GM10248 (cell line): ENCODE measurements at places on chromosomes 3 and 15.

DNA sequence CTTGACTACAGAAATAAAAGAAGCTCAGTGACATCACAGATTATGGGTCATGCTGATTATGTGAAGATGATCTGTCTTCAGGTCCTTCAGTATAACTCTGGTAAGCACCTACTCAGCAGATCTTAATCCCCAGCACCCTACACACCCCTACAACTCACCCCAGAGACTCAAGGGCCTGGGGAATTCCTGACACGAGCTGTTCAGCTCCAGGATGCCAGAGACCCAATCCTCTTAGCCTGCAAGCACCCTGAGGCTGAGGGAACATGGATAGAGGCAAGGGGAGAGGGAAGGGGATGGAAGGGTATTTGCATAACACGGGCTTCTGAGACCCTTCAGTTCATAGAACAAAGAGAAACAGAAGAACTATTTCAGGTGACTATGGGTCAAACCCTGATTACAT, 13.0 kb downstream of the GLB1 start:
- DNase-seq: no peak

GRCh38 chr3:81468391-81468790, 293.1 kb downstream of the GBE1 start:
- no peak for DNase-seq

DNA sequence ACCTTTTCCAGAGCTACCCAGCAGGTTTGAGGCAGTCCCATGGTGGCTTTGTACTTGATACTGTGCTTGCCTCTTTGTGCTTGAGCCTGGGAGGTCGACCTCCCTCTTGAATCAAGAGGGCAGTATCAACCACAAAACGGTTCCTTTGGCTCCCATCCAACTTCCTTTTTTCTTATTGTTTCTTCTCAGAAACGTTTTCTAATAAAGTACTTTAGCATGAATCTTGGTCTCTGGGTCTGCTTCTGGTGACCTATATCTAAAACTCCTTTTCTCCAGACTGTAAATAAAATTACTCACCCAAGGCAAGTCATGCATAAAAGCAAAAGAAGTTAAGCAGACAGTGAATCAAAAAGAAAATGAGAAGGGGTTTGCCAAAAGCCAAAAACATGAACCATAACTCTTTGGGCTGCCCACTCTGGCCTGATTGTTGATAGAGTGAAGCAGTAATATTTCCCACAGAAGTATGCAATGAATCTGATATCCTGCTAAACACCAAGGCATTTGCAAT, 112.2 kb upstream of the SLC4A7 start:
- DNase-seq: no peak

DNA sequence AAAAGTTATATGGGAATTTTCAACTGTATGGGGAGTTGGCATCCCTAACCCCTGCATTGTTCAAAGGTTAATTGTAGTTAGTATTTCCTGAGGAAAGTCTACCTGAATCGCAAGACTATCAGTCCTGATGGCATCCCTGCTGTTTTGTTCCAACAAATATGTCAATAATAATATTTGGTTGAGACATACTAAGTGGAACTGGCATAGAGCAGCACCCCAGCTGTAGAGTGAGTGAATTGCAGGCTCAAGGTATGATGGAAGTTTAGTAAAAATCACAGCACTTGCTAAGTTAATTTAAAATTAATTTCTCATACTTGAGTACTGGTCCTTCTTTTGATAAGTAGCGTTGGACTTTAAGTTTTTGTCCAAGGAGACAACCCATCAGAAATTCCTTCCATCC, 18.0 kb upstream of the COMMD2 start:
- no peak for DNase-seq

GRCh38 chr15:65346856-65347598, 30.8 kb downstream of the IGDCC3 start:
- no peak for DNase-seq

DNA sequence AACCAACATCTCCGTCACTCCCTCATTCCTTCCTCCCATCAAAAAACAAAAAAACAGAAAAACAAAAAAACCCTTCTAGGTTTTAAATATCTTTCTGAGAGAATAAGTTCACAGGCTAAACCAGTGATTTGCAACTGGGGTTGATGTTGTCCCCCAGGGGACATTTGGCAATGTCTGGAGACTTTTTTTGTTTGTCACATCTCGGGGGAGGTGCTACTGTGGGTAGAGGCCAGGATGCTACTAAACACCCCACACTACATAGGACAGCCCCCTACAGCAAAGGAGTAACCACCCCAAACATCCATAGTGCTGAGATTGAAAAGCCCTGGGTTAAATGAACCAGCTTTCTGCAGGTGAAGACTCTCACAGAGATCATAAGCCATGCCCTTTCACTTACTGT, 17.0 kb upstream of the PROK2 start:
- no peak for DNase-seq

DNA sequence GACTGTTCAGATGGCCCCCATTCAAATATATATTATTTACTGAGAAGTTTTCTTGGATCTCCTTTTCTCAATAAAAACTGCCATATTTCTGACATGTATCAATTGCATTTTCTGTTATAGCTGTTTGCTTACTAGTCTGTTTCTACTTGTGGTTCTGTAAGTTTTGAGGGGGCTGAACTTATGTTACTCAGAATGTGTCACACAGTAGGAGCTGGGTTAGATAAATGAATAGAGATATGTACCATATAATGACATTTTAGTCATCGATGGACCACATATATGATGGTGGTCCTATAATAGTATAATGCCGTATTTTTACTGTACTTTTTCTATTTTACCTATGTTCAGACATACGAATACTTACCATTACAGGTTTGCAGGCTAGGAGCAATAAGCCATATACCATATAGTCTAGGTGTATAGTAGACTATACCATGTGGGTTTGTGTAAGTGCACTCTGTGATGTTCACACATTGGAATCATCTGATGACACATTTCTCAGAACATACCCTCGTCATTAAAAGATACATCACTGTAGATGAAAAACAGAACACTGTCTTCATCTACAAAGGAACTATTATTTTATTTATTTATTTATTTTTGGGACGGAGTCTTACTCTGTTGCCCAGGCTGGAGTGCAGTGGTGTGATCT, 22.3 kb downstream of the PPP4R2 start:
- no peak for DNase-seq

DNA sequence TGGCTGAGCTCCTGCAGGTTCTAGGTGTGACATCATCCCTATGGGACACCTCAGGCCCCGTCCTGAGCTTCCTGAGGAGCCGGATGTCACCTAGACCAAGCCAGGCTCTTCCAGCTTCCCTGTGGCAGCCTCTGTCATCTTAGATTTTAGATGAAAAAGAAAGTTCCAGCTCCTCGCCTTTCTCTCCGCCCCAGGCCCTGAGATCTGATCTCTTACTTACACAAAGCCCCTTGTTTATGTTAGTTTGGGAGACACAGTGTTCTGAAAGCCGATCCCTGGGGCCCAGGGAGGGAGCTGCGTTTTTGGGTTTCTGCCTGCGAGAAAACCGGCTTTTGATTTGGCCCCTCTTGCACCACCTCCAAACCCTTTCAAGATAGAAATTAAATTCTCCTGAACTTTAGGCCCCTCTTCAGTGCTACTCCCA, 40.2 kb upstream of the FAM107A start:
- DNase-seq: no peak

DNA sequence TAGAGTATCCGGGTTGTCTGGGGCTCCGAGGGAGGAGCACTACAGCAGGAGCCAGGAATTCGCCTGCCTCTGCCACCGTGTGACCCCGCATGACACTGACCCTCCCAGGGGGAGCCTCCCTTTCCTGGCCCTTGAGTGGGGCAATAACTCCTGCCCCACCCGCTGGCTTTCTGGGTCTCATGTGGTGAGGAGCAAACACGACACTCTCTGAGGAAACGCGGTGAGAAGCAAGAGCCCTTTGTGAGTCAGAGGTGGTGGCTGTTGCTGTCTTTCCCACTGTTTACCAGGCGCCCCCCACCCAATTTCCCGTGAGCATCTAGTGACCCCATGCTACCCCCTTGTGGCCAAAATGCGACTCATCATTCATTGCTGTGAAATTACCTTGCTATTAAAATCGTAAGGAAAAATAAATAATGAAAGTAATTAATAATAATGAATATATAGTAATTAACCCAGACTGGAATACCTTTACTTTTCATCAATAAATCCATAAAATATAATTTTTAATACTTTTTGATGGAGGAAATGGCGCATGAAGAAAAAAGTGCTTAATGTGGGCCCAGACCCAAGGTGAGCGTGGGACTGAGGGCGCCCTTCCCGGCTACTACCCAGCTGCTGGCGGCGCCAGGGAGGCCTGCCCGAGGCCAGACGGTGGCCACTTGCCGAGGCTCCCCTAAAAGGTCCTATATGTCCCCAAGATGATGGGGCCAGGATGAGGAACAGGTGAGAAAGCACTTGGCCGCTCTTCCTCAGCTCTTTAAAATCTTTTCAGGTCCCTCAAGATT, 29.3 kb downstream of the CCNL1 start:
- DNase-seq: peak; percentile 35

GRCh38 chr3:100067589-100067988, 46.7 kb downstream of the FILIP1L start:
- DNase-seq: no peak

DNA sequence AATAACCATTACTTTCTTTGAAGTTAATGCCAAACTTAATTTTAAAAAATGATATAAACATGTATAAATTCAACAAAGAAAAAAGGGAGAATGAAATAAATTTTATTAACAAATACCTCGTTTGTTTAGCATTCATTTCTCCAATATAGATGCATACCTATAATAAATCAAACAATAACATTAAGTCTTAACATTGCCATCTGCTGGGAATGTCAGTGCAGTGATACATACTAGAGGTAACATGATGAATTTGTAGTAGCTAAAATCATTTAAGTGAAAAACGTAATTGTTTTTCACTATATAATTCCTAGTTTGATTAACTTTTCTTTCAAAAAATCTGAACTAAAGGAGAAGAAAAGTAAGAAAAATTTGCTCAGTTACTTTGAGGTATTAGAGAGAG, 340.2 kb upstream of the CBLB start:
- DNase-seq: no peak

- no peak for DNase-seq
These were observed 6.4 kb upstream of the SLC51B start for GRCh38 chr15:65038836-65039235.

DNA sequence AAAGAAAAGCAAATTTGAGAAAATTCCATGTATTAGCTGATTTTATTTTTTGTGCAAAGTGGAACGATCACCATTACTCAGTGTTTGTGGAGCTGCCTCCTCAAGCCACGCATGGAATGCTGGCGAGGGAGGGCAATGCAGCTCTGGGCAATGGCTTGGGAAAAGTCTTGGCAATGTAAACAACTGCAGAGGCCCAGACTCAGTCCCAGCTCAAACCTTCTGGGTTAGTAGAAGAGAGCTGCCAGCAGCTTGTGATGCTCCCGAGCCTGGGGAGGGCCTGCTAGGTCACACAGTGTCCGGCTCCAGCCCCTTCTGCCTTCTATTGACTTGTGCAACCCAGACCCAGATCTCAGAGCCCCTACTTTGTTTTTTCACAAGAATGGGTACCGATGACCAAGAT, 4.3 kb downstream of the EPHB1 start:
- no peak for DNase-seq

DNA sequence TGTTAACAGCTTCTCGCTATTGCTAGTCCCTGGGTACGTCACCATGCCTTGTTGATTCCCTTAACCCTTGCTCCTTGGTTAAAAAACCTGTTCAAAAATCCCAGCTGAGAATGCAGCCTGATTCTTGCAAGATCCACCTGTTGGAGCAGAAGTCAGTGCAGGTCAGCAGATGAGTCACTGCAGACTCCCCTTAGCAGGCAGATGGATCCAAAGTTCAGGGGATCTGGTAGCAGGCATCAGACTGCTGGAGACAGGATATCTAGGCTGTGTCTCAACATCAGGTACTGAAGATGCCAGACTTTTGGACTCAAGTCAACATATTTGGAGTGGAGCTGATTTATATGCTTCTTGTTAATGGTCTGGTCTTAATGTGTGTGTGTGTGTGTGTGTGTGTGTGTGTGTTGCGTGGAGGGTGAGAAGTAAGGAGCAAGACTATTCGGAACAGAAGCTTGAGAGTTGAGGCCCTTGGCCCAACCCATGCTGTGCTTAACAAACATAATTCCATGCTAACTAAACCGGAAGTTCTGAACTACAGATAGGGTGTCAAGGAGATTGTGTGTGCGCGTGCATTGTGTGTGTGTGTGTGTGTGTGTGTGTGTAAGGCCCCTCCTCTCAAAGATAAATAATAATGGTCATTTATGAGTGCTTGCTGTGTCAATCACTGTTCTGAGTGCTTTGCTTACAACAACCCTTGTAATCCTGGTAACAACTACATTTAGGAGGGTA, 1.0 kb upstream of the C3orf52 start:
- no peak for DNase-seq

DNA sequence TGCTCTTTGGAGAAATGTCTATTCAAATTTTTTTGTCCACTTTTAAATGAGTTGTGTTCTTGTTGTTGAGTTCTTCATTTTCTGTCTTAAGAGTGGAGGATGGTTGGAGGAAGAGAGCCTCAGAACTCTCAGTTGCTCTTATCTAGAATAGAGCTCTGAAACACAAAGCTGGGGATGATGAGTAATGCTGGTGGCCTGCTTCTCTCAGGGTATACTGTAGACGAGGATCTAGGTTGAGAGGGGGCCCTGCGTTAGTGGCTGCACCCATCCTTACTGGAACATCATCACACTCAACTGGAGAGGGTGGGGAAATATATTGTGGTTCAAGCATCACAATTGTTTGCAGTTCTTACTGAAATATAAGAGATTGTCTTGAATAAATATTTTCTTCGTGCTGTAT, 1.8 kb downstream of the SPTSSB start:
- DNase-seq: no peak

GRCh38 chr15:52795464-52796227, 5.5 kb upstream of the ONECUT1 start:
- peak; percentile 18 for DNase-seq

DNA sequence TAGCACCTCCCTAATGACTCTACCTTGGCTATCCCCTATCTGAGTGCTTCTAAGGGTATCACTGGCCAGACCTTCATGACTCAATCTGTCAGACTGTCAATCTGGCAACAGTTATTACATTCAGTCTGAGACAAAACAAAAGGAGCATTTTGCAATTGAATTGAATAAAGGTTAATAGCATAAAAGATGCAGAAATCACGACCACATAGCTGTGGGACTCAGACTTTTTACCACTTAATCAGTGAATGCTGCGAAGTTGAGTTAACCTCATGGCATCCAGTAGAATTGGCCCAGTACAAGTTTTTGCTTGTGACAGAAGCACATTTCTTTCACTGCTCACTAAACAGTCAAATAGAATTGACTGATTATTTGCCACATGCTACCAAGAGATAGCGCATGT, 480.7 kb upstream of the DPPA4 start:
- DNase-seq: no peak

DNA sequence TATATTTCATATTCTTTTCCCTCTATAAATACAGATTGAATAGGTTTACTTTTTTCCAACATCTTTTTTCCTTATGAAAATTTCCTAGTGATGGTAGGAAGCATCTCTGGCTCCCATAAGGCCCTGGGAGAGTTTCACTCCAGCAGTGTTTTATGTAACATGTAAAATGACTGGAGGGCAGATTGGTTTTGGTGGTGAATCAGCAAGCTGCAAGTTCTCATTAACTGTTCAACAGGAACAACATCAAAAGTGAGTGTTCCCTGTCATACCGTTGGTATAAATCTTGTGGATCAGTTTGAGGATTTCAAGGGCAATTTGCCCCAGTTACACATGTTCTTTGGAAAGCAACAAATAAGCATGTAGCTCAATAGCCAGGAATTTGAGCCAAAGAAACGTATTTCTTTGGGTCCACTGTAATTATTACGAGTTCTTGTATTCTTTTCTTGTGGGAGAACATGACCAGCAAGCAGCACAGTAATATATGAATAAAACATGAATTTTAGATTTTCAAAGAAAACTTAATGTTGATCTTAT, 345.7 kb downstream of the SV2B start:
- no peak for DNase-seq
